ENCODE measurements at places on chromosomes 13 and 19. TPM values are rescaled to one million over a fixed set of nuclear protein-coding genes. Genes with fewer than 3 reads are reported as not detected.

Gene OR7C1
- not detected for total RNA-seq

Gene KLK5
- not detected for total RNA-seq

Gene CEACAM8
- total RNA-seq, result 1.1 TPM

DNA sequence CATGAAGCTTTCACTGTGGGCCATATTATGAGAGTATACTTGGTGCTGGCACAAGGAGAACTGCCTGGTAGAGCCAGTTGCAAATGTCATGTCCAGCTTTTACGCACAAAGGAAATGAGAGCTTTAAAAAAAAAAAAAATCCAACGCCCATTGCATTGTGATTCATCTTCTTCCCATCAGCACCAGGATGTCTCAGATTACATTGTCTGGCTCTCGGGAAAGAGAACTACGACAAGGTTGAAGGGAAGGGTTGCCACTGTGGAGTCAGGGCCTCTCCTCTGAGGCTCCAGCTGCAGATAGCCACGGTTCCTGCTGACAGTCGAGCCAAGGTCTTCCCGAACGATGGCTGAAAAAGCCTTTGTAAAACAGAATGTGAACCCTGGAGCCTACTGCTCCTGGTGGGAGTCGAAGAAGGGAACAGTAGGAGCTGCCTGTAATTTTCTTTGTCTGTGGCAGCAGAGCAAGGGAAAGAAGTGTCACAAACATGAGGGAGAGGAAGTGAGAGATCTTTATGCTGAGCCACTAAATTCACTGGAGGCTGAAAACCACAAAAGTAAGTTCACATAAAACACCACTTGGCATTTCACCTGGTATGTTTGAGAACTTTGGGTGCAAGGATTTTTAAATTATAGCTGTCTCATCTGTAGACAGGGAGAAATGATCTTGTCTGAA lies 704.7 kb downstream of the DIAPH3 start:
- DNase-seq, result no peak

- no peak for DNase-seq
Measured at GRCh38 chr19:15631817-15632216, 8.9 kb upstream of the CYP4F3 start.

DNA sequence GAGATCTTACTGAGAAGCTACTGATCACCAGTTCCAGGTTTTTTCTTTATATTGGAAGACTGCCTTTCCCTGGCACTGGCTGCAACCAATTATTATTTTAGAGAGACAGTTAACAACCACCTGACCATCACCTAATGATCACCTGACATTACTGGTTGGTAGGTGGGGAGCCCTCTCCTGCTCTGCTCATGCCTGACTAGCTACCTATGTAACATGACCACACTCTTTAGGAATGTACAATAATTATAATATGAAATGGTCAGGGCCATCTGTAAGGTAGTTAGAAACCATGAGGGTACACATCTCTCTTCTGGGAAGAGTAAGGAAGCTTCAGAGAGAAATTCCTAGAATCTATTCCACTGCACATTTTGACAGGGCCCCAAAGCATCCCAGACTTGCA lies 59.0 kb upstream of the SCEL start:
- DNase-seq, result no peak

GRCh38 chr19:42657556-42657955 lies 62.8 kb upstream of the CEACAM8 start:
- no peak for DNase-seq

GRCh38 chr19:2197270-2197669 lies 33.5 kb downstream of the DOT1L start:
- no peak for DNase-seq

DNA sequence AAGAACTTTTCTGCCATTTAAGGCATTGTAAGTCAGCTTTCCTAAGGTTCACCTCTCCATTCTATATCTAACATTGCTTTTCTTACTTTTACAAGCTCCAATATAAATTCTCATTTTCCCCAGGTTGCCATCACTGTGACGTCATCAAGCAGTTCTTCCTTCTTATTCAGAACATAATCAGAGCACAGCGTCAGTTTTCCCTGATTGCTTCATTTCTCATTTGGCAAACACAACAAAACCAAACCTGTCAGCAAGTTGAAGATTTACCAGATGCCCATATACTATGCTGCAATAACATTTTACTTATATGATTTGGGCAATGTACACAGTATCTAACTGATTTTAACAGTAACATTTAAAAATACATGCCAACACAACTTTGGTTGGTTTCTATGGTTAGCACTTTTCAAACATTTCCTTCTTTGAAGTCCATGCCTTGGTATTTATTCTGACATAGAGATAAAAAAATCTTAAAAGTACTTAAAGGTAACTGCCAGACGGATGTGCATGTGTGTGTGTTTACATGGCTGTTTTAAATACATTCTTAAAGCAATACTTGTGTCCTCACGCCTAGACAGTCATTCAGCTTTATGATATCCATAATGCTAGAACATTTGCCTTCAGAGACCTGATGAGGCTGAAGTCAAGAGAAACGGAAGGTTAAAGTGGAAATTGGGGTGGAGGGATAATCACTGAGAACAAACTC lies 264.0 kb downstream of the KLF12 start:
- no peak for DNase-seq

- DNase-seq, result no peak
Measured at GRCh38 chr13:73544175-73544574, 485.4 kb downstream of the KLF5 start.

DNA sequence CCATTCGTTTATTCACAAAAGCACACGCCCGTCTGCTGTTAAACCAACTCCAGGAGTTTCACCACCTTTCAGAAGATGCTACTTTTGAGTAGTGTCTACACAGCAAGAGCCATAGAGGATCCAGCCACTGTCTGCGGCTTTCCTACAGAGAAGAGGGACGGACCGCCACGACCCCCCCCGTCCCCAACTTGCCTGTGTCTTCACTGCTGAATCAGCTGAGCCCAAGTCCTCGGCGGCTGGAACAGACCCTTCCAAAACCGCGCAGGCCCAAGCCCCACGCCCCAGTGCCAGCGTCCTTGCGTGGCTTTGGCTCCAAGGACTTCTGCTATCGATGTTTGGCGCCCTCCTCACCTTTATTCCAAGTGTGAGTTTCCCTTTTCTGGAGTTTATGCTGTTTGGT lies 65.1 kb downstream of the SPACA7 start:
- DNase-seq, result peak; percentile 5

- no peak for DNase-seq
Measured at GRCh38 chr13:41550276-41550675, 92.9 kb downstream of the RGCC start.

GRCh38 chr19:33865306-33865705 lies 68.6 kb downstream of the KCTD15 start:
- no peak for DNase-seq

DNA sequence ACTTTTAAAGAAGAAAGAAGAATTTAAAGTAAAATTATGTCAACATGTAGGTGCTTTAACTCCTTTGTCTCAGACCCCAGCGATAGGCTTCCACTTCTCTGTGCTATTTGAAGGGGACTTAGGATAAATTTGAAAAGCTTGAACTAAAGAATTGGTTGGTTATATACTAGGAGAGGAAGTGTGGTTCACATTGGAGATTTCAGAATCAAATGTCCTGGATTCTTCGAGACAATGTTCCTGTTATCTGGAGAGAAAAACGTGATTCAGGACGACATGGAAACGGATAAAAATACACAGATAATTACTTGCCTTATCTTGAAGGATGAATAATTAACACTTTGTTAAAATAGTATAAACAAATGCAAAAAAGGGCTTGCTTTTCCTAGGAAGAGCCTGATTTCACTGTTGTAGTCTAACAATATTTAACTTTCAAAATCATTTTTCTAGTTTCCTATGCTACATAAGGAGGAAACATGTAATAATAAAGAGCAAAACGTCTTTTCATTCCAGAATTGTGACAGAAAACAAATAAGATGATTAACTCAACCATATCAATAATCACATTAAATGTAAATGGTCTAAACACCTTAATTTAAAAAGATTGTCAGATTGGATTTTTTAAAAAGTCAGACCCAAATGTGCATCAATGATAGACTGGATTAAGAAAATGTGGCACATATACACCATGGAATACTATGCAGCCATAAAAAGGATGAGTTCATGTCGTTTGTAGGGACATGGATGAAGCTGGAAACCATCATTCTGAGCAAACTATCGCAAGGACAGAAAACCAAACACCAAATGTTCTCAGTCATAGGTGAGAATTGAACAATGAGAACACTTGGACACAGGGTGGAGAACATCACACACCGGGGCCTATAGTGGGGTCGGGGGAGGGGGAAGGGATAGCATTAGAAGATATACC lies 724 bp upstream of the ZNF780A start:
- DNase-seq, result no peak

DNA sequence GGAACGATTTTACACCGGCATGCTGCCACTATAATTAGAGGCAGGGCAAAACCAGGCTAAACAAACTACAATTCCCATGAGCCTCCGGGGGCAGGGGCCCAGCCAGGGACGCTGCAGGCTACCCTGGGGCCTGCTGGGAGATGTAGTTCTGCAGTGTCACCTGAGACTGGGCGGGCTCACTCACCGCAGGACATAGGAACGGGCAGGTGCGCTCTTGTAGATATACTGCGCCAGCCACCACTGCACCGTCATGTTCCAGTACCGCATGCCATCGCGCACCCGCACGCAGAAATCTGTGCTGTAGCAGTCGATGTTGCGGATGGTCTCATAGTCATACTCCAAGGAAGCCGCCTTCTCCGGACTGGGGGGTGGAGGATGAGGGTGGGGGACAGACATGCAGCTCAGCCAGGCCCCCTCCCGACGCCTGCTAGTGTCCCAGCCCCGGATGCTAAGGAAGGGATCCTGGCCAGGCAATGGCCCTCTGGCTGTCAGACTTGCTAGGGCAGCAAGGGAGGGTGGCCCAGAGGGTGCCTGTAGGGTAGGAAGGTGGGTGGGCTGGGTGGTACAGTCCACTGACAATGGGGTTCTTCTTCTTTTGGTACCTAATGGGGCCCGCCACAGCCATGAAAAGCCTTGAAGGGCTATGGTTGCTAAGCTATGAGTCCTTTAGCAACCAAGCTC lies 5.8 kb upstream of the TMC4 start:
- DNase-seq, result no peak

GRCh38 chr19:36489118-36489919 lies at the start of gene ZNF566:
ZNF566 (minus strand) TSS chr19:36489561; CDS start chr19:36476557, 13,004 bp downstream.
- peak; percentile 93 for DNase-seq

Gene KIR3DL2
- total RNA-seq, result 0.46 TPM

DNA sequence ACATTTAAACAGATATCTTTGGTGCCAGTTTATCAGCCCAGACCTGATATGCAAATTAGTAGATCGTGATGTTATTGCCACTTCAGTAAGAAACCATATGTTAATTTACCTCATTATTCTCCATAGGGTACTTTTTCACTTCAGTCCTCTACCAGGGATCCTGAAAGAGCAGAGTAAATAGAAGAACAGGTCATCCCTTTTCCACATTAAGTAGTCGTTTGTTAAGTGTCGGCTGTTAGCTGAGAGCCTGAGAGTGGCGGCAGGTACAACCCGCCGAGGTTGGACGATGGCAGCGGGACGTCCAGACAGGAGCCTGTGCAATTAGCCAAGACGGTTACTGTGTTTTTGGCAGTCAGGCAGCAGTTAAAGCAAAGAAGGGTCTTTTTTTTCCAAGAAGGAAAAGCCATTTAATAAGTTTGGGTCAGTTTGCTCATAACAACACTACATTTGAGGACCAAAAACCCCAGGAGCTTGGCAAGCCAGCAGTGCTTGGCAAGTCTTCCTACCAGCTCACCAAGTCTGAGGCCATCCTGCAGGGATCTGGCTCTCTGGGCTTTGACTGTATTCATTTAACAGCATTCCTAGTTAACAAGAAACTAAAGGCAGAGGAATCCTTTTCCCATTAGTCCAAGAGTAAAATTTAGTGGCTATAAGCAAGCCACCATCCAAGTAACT lies 231.8 kb downstream of the SHISA2 start:
- DNase-seq, result peak; percentile 51

DNA sequence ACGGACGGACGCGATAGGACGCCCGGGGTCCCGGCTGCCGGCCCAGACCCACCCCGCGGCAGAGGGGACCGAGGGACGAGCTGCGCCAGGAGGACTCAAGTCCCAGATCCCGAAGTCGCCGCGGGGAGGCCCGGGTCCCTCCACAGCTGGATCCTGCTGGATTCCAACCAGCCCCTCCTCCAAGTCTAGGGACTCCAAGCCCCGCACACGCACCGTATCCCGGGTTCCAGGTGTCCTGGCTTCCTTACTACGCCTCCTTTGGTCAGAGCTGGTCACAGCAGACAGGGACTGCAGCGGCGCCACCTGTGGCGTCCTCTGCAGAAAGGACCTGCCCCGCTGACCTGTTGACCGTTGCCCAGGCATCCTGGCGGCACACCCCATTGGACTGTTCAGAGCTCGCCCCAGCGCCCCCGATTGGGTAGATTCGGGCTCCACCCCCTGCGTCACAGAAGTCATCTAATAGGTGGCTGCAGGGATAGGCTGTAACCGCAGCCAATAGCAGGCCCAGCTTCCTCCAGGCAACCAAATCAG lies 29.0 kb upstream of the ZNF709 start:
- DNase-seq, result no peak

GRCh38 chr13:66234159-66234558 lies 996.0 kb downstream of the PCDH9 start:
- DNase-seq, result no peak

DNA sequence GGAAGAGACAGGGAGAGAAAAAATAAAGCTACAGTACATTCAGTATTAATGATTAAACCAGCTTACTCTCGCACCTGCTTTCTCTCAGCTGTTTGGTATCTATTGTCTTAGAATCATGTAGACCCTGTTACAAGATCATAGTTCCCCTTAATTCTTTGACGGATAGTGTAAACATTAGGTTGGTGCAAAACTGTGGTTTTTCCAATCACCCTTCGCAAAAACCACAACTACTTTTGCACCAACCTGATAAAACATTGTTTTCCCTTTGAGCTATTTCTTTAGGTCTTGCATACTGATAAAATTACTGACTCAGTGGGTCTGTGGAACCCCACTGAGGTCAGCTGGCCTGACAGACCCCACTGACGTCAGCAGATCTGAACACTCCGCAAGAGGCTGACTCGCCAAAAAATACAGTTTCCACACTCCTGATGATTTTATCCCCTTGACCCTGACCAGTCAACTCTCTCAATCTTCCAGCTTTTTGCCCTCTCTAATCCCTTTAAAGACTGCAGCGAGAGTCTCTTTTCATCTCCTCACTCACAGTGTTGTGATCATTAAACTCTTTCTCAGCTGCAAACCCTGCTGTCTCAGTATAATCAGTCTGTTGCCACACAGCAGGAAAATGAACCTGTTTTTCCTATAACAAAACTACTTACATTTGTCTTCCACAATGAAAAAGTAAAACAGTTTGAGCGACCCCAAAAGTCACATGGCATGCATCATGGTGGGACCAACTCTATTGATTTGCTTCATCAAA lies 123.9 kb downstream of the SLITRK6 start:
- DNase-seq, result no peak

- no peak for DNase-seq
Measured at GRCh38 chr13:53920916-53921315, 892.3 kb downstream of the OLFM4 start.
